ENCODE measurements at places on chromosomes 12 and 14.

- peak; percentile 27 for DNase-seq
These were observed 18.8 kb upstream of the FLVCR2 start for GRCh38 chr14:75559451-75560222.

DNA sequence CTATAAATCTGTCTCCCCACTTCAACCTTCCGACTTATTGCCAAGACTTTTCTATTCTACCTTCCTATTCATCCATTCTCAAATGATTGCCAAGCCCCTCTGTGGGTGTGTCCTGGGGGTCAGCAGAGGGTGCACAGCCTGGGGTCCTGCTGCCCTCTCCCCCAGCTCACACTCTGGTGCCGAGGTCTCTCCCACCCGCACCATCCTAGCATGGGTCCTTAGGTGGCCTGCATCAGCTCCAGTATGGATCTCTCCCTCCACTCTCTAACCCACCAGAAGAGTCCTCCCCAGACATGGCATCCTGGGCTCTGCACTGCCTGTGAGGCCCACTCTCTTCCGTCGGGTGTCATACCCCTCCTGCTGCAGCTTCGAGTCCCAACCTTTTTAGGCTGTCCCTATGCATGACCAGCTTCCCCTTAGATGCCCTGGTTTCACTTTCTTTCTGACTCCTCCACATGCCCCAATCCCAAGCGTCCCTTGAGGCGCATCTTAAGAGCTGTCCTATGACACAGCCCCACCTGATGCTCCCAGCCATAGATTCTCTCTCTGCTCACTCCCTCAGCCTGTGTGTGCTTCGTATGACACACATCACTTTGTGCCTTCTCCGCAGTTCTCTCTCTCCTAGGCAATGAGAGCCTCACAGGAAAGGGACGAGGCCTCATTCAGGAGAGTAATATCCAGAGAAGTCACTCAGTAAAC lies 43.9 kb downstream of the GIT2 start:
- peak; percentile 31 for DNase-seq

DNA sequence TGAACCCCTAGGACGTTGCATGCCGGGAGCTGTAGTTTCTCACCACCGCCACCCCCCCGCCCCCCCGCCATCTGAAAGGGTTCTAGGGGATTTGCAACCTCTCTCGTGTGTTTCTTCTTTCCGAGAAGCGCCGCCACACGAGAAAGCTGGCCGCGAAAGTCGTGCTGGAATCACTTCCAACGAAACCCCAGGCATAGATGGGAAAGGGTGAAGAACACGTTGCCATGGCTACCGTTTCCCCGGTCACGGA lies 501 bp upstream of the HSP90B1 start:
- no peak for DNase-seq

DNA sequence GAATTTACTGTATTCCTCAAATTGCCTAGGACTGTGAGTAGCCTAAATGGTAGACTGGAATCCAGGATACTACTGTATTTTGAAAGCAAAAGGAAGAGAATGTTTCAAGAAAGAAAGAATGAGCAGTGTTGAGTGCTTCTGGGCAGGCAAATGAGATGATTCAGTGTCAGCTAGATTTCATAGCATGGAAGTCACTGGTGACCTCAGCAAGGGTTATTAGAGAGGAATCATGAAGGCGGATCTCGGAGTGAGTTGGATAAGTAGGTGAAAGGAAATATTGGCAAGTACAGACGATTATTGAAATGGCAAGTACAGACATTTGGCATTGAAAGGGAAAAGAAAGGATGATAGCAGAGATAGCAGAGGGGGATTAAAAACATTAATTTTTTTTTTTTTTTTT lies 27.1 kb downstream of the VRK1 start:
- peak; percentile 87 for DNase-seq

DNA sequence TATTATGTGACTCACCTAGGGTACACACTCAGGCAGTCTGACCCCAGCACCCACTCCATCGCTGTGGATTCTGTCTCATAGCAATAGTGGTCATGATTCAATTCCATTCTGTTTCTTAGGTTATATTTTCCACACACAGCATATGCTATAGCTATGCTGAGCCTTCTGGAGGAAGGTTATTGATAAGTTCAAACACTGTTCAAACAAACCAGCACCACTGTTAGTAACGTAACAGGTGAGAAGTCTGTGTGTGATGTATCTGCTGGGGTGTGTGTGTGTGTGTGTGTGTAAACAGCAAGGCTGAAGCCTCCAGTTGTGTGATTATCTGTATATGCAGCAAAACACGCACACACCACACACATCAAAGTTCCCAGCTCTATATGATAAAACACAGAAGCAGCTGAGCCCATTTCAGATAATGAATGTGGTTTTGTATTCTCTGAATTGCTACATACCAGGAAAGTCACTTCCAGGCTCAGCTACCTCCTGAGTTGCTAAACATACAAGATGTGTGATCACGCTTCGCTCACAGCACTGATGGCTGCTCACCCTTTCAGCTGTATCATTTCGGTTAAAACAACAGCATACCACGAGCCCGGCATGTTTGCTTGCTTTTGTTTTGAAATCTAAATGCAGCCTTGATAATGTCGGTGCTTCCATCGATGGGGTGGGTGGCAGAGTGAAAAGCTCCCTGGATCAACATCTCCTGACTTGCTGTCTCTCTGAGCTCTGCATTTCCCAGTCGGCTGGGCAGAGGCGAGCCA lies 6.8 kb upstream of the SYNE3 start:
- peak; percentile 62 for DNase-seq

- no peak for DNase-seq
These were observed 207.3 kb upstream of the PRKD1 start for GRCh38 chr14:30134936-30135335.

DNA sequence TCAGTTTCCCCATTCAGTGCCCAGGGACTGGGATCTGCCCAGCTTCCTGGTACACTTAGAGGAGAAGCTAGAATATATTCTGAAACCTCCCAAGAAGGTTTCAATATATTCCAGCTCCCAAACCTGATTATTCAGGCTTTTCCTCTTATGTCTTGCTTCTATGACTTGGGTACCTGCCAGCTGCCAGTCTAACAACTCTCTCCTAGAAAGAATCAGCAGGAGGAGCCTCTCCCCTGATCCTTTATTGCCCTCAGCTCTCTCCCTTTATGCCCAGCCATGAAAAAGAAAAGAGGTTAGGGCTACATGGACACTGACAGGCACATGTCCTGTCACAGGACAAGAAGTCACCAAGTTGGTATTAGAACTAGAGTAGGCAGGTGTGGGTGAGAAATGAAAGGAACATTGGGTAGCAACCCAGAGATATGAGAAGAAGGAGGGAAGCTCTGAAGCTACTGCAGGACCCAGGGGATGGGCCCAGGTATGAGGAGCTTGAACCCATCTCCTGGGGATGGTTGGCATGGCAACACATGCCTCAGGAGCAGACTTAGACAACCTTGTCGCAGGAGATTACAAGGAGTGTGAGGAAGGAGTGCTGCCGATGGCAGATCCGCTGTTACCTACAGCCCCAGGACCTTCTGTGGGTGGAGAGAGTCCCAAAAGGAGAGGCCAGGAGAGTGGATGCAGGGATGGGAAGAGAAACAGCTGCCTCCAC lies 2.0 kb upstream of the CACNB3 start:
- no peak for DNase-seq

DNA sequence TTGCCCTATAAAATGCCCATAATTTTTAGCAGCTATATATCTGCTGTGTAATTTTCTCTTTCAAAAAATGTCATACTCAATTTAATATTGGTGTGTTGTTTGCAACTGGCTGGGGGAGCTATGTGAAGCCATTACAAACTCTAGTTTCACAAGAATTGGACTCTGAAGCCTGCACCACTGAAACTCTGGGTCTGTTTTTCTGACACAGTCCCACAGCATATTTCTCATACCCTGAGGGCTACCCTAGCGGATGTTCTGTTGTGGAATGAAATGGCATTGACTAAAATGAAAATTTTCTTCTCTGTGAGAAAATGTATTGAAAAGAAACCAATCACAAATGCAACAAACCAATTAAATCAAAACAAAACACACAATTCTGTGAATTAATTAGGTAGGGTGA lies 284.6 kb upstream of the NPAS3 start:
- no peak for DNase-seq

DNA sequence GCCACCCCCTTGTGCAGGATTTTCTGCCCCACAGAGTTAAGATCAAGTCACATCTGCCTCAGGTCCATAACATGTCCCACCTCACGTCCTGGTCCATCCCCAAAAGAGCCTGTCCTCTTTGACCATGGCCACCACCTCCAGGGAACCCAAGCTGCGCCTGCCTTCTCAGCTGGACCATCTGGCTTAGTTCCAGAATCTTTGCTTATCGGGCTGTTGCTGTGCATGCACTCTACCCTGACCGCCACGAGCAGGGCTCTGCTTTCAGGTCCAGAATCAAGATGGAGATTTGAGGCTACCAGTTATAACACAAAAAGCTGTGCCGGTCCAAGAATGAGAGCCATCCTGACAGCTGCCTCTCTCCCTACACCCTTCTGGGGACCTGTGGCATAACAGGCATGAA lies 326.7 kb downstream of the DPF3 start:
- DNase-seq = no peak

GRCh38 chr14:47739541-47739940 lies 64.1 kb upstream of the MDGA2 start:
- DNase-seq = no peak

DNA sequence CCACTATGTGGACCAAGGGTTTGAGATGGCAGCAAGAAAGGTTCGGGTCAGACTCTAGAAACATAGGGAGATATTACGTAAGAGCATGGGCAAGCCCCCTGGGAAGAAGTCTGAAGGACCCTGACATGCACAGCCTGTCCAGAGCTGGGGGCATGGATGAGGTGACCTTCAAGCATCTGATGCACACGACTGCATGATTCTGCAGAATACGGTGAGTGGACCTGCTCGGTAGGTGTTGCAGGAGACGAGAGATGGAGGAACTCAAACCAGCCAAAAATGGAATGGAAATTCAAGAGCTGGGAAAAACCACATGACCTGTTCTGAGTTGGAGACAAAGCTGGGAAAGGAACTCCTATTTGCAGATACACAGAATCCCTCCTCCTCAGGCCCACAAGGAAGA lies 43.6 kb downstream of the ANO2 start:
- DNase-seq = no peak

DNA sequence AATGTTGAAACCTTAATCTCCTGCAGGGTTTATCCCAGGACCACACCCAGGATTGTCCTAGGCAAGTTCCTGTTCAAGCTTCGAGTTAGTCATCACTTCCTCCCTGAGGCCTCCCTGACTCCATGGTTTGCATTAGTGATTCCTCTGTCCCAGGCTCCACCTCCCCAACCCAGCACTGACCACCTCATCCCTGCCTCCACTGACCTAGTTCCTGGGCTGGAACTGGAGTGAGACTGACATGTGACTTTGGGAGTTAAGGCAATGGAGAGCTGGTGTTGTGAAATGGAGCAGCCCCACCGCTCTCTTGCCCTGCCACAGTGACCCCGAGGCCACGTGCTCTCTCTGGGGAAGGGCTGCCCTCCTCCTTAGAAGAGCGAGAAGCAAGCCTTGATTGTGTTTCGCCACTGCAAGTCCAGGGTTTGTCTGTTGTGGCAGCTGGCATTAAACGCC lies 15.8 kb upstream of the DTX1 start:
- DNase-seq = peak; percentile 96

- peak; percentile 88 for DNase-seq
These were observed 1.8 kb downstream of the ELK3 start for GRCh38 chr12:96195845-96196451.

GRCh38 chr12:123089631-123090353 lies 61.1 kb downstream of the PITPNM2 start:
- peak; percentile 98 for DNase-seq

- no peak for DNase-seq
These were observed 33.8 kb downstream of the CACNA2D4 start for GRCh38 chr12:1884651-1885050.

DNA sequence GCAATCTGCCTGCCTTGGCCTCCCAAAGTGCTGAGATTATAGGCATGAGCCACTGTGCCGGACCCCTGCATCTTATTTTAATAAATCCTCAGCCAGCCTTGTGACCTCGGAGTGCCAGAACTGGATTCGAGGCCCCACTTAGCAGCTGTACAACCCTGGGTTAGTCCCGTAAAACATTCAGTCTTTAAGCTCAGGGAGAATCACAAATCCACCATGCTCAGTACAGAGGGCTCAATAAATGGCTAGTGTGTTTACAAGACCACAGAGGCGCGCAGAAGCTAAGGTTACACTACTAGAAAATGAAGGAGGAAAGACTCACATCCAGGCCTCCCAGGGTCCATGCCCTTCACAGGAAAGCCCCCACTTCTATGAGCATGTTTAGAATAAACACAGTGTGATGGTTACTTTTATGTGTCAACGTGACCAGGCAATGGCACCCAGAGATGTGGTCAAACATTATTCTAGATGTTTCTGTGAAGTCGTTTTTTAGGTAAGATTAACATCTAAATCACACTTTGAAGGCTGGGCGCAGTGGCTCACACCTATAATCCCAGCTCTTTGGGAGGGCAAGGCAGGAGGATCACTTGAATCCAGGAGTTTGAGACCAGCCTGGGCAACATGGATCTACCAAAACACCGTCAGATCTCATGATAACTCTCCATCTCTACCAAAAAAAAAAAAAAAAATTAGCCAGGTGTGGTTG lies 55.3 kb downstream of the CLMN start:
- DNase-seq = no peak

GRCh38 chr12:106973545-106973944 lies 13.4 kb downstream of the MTERF2 start:
- DNase-seq = no peak

- DNase-seq = no peak
These were observed 501.6 kb downstream of the EGLN3 start for GRCh38 chr14:33449268-33449667.

DNA sequence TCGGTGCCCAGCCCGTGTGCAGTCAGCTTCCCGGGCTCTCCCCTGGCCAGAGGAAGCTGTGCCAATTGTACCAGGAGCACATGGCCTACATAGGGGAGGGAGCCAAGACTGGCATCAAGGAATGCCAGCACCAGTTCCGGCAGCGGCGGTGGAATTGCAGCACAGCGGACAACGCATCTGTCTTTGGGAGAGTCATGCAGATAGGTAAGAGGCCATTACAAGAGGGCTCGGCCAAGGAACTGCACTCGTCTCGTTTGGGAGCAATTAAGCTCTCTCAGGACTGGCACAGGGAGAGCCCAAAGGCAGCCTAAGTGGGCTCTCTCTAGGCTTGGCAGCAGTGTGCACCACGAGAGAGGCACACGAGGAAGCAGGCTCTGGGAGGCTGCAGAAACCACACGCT lies 3.7 kb downstream of the WNT5B start:
- DNase-seq = no peak

DNA sequence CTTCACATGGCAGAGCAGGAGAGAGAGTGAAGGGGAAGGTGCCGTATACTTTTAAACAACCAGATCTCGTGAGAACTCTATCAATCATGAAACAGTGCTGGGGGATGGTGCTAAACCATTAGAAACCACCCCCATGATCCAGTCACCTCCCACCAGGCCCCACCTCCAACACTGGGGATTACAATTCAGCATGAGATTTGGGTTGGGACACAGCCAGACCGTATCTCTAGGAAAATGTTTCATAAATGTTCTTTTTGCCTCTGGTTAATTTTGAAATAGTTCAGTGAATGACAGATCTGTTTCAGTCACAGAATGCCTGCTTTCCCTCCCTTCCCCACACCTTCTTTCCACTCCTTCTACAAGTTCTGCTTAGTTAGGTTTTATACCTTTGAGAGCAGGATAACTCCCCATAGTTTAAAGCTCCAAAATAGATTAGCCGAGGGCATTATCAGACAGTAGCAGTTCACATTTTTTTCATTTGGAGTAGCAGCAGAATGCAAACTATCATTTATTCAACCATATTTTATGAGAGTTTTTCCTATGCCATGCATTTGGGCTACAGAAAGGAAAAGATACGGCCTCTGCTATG lies 27.1 kb downstream of the PELI2 start:
- no peak for DNase-seq

- peak; percentile 40 for DNase-seq
These were observed 716.4 kb downstream of the FSCB start for GRCh38 chr14:43790681-43791080.

GRCh38 chr12:75651342-75651695 lies 139.9 kb upstream of the KRR1 start:
- no peak for DNase-seq
